IMR-90 (cell line): ENCODE measurements at places on chromosomes 7 and 10. TPM values are rescaled to one million over a fixed set of nuclear protein-coding genes. Genes with fewer than 3 reads are reported as not detected.

The LOXL4 gene
- total RNA-seq: 17.5 and 20.8 TPM in 2 replicates

The ZNF488 gene
- under 0.01 TPM in 2 replicates for total RNA-seq

The IGFBP3 gene
- total RNA-seq: 272 and 308 TPM in 2 replicates

The NPSR1 gene
- not detected in 2 replicates for total RNA-seq

The SEMA3C gene
- 97.1 and 116 TPM in 2 replicates for total RNA-seq

The AKR1C4 gene
- not detected in 2 replicates for total RNA-seq

The CFTR gene
- under 0.01 and 0.18 TPM in 2 replicates for total RNA-seq

The WBP1L gene
- total RNA-seq: 29.2 and 31.0 TPM in 2 replicates

The ARMC3 gene
- total RNA-seq: not detected in 2 replicates

The ASB4 gene
- total RNA-seq: not detected in 2 replicates

The MAD1L1 gene
- 40.9 and 41.7 TPM in 2 replicates for total RNA-seq

The DYDC2 gene
- not detected in 2 replicates for total RNA-seq

The TRPV5 gene
- total RNA-seq: not detected in 2 replicates

The MYL10 gene
- total RNA-seq: not detected in 2 replicates

The TEX47 gene
- total RNA-seq: not detected in 2 replicates

The DRGX gene
- not detected in 2 replicates for total RNA-seq

The ACTR1A gene
- 126 and 157 TPM in 2 replicates for total RNA-seq

The CRCP gene
- 37.5 and 37.8 TPM in 2 replicates for total RNA-seq

The ZNF485 gene
- total RNA-seq: 2.2 and 3.1 TPM in 2 replicates
